ENCODE measurements at places on chromosomes 3 and 15. TPM values are rescaled to one million over a fixed set of nuclear protein-coding genes. Genes with fewer than 3 reads are reported as not detected.

DNA sequence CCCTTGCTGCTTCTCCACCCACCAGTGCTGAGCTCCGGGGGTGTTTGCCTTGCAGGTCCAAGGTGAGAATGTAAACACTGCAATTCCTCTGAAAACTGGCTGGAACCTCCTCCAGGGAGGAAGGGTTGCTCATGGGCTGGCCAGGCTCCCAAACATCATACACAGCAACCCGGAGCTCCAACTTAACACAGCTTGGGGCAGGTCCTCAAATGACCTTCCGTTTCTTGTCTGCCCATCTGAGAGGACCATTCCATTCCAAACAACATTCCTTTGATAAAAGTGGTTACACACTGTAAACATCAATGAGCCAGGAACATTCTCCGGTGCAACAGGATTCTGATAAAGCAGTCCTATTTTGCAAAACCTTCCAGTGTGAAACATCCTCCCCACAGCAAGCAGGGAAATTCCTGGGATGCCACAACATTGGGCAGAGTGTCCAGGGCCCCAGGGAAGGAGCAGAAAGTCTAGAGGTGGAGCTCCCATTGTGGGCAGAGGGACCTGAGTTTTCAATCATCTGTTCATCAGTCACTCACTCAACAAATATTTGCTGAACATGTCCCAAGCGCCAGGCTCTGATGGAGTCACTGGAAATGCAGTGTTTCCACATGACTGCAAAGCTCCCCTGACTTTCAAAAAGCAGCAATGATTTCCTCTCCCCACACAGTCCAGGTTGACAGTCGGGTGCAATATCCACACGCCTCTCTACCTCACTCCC is 7.3 kb upstream of the HEG1 start:
- peak overlapping the region; percentile 11 for H3K4me3 ChIP-seq
- peak; percentile 83 for DNase-seq
- no peaks in the 10 kb centered on the region for H3K27me3 ChIP-seq

DNA sequence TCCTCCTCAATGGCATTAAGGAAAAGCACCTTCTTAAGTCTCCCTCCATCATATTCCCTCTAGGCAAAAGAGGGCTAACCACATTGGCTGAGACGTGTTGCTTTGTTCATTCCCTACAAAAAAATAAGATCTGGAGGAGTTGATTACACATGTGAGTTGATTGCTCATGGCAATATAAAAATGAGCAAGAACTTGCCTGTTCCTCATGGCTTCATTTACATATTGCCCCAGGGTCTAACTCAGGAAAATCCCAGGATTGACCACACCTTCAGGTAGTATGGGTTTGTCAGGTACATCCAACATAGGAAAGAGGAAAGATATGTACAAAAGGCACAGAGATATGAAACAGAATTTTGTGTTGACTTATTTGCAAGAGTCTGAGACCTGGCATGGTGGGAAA is 35.5 kb downstream of the NFKBIZ start:
- H3K27me3 ChIP-seq, result no peaks in the 10 kb centered on the region
- no peaks in the 10 kb centered on the region for H3K36me3 ChIP-seq
- H3K4me3 ChIP-seq, result no peak overlapping the region
- no peak overlapping the region for H3K27ac ChIP-seq
- DNase-seq, result no peak
- H3K4me1 ChIP-seq, result peaks cover 9% of the 10 kb centered on the region

GRCh38 chr15:35104526-35105147 is 19.5 kb upstream of the NANOGP8 start:
- DNase-seq, result no peak
- H3K36me3 ChIP-seq, result no peaks in the 10 kb centered on the region
- no peak overlapping the region for H3K27ac ChIP-seq
- no peaks in the 10 kb centered on the region for H3K4me1 ChIP-seq
- no peak overlapping the region for H3K4me3 ChIP-seq
- H3K27me3 ChIP-seq, result no peaks in the 10 kb centered on the region

Gene TOPBP1
- total RNA-seq, result 27.7 TPM

DNA sequence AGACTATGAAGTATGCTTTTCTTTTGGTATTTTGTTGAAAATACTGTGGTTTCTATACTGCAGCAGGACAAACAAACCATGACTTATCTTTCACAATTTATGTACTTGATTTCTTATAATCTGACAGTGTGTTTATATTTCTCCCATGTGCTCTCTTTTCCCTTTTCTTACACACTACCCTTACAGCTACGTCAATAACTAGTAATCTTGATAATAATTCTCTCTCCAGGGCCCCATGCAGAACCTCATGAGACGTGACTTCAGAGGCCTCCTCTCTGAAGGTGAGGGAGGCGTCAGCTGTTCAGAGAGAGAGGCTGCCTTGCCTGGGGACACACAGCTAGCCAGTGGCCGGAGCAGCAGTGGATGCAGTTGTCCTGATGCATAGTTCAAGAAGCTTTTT is 35.9 kb downstream of the KY start:
- no peaks in the 10 kb centered on the region for H3K4me1 ChIP-seq
- DNase-seq, result no peak
- H3K36me3 ChIP-seq, result no peaks in the 10 kb centered on the region
- no peak overlapping the region for H3K4me3 ChIP-seq
- no peaks in the 10 kb centered on the region for H3K27me3 ChIP-seq

DNA sequence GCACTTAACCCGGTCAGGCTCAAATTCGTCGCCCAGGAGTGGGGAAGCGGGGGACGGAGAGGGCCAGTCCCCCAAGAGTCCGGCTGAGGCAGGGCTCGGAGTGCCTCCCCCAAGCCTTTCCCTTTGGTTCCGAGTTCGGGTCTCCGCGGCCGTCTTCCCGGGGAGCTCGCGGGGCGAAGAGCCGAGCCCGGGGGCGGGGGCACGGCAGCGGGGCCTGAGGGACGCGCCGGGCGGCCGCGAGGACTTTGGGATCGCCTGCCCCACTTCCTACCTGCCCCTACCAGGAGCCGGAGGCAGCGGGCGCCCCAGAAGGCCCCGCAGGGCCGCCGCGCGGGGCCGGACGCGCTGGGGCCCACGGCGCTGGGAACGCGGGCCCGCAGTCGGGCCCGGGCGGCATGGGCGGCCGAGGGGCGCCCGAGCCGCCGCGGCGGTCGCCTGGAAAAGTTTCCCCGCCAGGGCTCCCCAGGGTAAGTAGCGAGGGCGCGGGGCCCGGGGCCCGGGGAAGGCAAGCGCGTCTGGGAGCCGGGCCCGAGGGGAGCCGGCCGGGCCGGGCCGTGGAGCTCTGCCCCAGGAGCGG is 2.8 kb downstream of the FURIN start:
- peak overlapping the region; percentile 89 for H3K27ac ChIP-seq
- peak overlapping the region; percentile 76 for H3K4me3 ChIP-seq

GRCh38 chr3:123678108-123678511 is 93.3 kb upstream of the HACD2 start:
- no peaks in the 10 kb centered on the region for H3K36me3 ChIP-seq
- peak; percentile 69 for DNase-seq
- peaks cover 9% of the 10 kb centered on the region for H3K4me1 ChIP-seq
- H3K4me3 ChIP-seq, result no peak overlapping the region

DNA sequence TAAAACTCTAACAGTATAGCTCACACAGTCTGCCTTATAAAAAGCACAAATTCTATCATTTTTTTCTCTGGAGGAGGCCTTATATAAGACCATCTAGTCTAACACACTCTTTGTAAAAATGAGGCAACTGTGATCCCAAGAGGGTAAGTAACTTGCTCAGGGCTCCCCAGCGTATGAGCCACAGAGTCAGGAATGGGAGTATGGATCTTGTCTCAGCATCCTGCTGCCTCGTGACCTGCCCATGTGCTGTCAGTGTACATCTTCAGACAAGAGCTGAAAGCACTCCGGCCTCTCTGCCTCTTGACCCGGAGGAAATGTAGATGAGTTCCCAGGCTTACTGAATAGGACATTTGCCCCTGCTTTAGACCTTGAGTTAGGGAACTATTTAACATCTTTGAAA is 28.4 kb upstream of the MEF2A start:
- no peak for DNase-seq
- H3K27me3 ChIP-seq, result no peaks in the 10 kb centered on the region
- H3K4me1 ChIP-seq, result peaks cover 10% of the 10 kb centered on the region

DNA sequence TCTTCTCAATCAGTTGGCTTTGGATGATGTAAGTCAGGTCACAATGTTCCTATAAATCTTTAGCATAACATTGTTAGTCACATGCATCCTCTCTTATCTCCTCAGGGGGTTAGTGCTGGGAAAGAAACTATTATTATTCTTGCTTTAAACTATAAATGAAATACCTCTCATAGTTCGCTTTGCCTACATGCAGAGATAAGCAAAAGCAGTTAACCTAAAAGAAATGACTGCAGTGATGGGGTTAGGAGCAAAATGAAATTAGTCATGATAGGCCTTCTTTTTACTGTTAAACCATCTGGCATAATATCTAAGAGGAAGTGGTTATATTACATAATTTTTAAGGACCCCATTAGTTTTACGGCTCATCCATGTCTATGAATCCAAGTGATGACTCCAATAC is 91.7 kb upstream of the IGSF10 start:
- no peaks in the 10 kb centered on the region for H3K27me3 ChIP-seq
- peaks cover 8% of the 10 kb centered on the region for H3K4me1 ChIP-seq
- no peaks in the 10 kb centered on the region for H3K36me3 ChIP-seq
- no peak for DNase-seq
- H3K4me3 ChIP-seq, result no peak overlapping the region

Gene CHST2
- 2.3 TPM for total RNA-seq

DNA sequence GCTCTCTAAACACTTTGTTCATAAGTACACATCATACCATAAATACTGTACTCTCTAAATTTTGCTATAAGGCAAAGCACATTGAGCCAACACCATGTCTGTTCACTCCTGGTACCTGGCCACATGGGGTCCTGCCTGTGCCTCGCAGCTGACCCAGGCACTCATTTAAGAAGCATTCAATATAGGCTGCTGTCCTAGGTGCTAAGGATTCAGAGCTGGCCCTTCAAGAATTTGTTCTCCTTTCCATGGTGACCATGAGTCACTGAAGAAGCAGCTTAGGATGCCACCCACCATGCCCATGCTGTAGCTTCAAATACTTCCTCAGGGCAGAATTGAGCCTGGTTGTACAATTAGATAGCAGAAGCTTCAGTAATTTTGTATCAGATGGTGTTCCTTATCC is 119.2 kb upstream of the ZBED2 start:
- no peak overlapping the region for H3K27ac ChIP-seq
- peak; percentile 42 for DNase-seq
- no peaks in the 10 kb centered on the region for H3K36me3 ChIP-seq
- H3K27me3 ChIP-seq, result no peaks in the 10 kb centered on the region

Gene ANKRD34C
- not detected for total RNA-seq

DNA sequence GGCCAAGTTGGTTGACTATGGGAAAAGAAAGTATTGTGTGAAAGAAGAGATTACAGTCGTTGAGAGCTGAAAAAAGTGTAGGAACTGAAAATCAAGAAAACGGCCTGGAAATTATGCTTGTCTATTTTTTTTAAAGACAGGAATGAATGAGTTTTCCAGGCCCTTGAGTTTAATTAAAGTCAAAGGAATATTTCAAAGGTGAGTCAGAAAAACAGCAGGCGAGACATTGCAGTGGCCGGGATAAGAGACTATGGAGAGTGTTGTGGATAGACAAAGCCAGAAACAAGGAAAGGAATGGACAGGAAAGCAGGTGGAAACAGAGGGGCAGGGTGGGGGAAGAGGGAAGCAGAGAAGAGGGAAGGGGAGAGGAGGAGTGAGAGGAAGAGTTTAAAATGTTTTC is 275.1 kb upstream of the LRTM1 start:
- peak; percentile 50 for DNase-seq
- no peak overlapping the region for H3K4me3 ChIP-seq
- H3K27ac ChIP-seq, result no peak overlapping the region
- no peaks in the 10 kb centered on the region for H3K27me3 ChIP-seq

DNA sequence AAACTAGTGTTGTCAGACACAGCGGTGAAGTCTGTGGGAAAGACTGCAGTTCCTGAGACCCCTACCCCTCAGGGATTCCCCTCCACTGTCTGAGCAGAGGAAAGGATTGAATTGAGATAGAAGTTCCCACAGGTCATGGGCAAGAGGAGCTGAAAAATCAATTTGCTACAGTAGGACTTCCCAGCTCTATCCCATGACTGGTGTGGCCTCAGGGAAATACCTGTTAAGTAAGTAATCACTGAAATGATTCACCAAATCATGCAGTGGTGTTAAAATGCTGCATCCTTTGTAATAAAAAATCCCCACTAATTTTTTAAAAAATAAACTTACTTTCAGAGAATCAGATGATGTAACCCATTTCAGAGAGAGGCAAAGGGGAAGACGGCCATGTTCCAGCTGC is 45.0 kb upstream of the SPRED1 start:
- peaks cover 8% of the 10 kb centered on the region for H3K4me1 ChIP-seq
- H3K36me3 ChIP-seq, result no peaks in the 10 kb centered on the region
- no peaks in the 10 kb centered on the region for H3K27me3 ChIP-seq
- no peak overlapping the region for H3K4me3 ChIP-seq
- peak; percentile 38 for DNase-seq

DNA sequence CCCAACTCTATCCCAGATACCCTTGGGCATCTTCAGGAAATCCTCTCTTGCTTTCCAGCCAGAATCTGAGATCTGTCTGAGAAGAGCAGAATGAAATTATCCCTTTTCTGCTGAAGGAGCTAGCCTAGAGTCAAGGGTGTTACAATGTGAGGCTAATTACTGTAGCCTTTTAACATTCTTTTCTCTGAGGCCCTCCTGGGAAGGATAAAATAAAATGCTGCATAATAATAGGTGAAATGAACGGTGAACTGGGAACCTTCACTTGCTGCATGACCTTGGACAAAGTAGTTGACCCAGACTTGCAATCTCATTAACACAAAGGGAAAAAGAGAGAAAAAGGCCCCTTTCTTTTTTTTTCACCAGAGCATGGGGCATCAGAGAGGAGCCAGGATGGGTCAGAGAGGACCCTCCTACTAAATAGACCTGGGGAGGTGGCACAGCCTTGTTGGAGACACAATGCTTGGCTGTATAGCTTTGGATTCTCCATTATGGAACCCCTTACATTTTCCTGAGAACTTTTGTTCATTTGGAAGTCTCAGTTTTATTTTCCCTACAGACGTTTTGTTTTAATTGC is 137.0 kb upstream of the LIPC start:
- H3K27ac ChIP-seq, result no peak overlapping the region
- H3K36me3 ChIP-seq, result no peaks in the 10 kb centered on the region
- DNase-seq, result no peak

- H3K27me3 ChIP-seq, result no peaks in the 10 kb centered on the region
- H3K36me3 ChIP-seq, result no peaks in the 10 kb centered on the region
- peaks cover 5% of the 10 kb centered on the region for H3K4me1 ChIP-seq
- DNase-seq, result peak; percentile 67
- H3K4me3 ChIP-seq, result no peak overlapping the region
Measured at GRCh38 chr15:78243491-78243941, 9.2 kb upstream of the ACSBG1 start.

- no peak overlapping the region for H3K4me3 ChIP-seq
- peaks cover 37% of the 10 kb centered on the region for H3K4me1 ChIP-seq
- no peak overlapping the region for H3K27ac ChIP-seq
- no peak for DNase-seq
- H3K36me3 ChIP-seq, result peaks cover 22% of the 10 kb centered on the region
Measured at GRCh38 chr3:150736903-150737832, 25.8 kb downstream of the SIAH2 start.

All from MCF 10A (cell line).